ENCODE measurements at places on chromosomes 3 and 15. TPM values are rescaled to one million over a fixed set of nuclear protein-coding genes. Genes with fewer than 3 reads are reported as not detected.

Gene STRIT1
- not detected for total RNA-seq

Gene SHF
- total RNA-seq, result 9.4 TPM

Gene GHSR
- total RNA-seq, result not detected

Gene SNX22
- 41.1 TPM for total RNA-seq

Gene XIRP1
- total RNA-seq, result not detected

Gene MYZAP
- total RNA-seq, result not detected

Gene IQCH
- total RNA-seq, result 9.4 TPM

Gene DIS3L
- 28.4 TPM for total RNA-seq

Gene MYRIP
- 20.6 TPM for total RNA-seq

Gene HCLS1
- 44.0 TPM for total RNA-seq

Gene DUOXA1
- total RNA-seq, result not detected

Gene GNAT1
- not detected for total RNA-seq

Gene PLCB2
- total RNA-seq, result 11.7 TPM

Gene GUCA1C
- not detected for total RNA-seq

Gene FANCI
- 43.8 TPM for total RNA-seq

Gene GRAMD1C
- total RNA-seq, result 2.3 TPM

Gene IL17RE
- 301 TPM for total RNA-seq

Gene PSMD2
- total RNA-seq, result 214 TPM

Gene SNURF
- total RNA-seq, result not detected

Gene CCDC14
- 47.3 TPM for total RNA-seq

Gene OCA2
- not detected for total RNA-seq

Gene CATSPER2
- 0.45 TPM for total RNA-seq

Gene GXYLT2
- 27.0 TPM for total RNA-seq

Gene TGM5
- not detected for total RNA-seq

Gene RTP4
- 3.6 TPM for total RNA-seq

Gene MEF2A
- 17.7 TPM for total RNA-seq

Gene CHCHD4
- 9.0 TPM for total RNA-seq

Measured in stomach (tissue), 19 donors.